Upper lobe of right lung (tissue), 1 donor: ENCODE measurements at places on chromosomes 4 and X. TPM values are rescaled to one million over a fixed set of nuclear protein-coding genes. Genes with fewer than 3 reads are reported as not detected.

Gene TRIM61
- 1.2 TPM for total RNA-seq

GRCh38 chrX:44474410-44474809 lies 68.2 kb downstream of the FUNDC1 start:
- no peak overlapping the region for H3K27ac ChIP-seq
- H3K4me3 ChIP-seq = no peak overlapping the region
- no peaks in the 10 kb centered on the region for H3K36me3 ChIP-seq
- no peak for DNase-seq

DNA sequence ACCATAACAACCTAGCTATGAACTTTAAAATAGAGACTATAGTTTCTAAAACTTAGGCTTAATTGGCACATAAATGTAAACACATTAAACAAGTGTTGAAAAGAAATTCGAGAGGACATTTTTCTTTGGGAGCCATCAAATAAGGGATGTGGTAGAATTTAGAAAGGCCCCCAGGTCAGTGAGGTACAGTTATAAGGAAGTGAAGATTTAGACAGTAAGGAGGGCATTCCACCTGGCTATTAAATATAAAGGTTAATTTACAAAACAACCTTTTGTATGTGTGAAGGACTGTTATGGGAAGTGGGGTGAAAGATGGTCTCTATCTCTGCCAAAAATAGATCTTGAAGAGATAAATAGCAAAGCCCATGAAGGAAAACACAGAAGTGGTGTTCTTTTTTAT lies 83.9 kb downstream of the AFF1 start:
- no peaks in the 10 kb centered on the region for H3K27me3 ChIP-seq
- H3K36me3 ChIP-seq = no peaks in the 10 kb centered on the region
- DNase-seq = no peak
- no peak overlapping the region for H3K27ac ChIP-seq
- H3K4me1 ChIP-seq = peaks cover 64% of the 10 kb centered on the region

GRCh38 chr4:160370046-160370445 lies 1267.2 kb downstream of the RAPGEF2 start:
- H3K36me3 ChIP-seq = no peaks in the 10 kb centered on the region
- H3K4me3 ChIP-seq = no peak overlapping the region
- H3K27ac ChIP-seq = no peak overlapping the region

DNA sequence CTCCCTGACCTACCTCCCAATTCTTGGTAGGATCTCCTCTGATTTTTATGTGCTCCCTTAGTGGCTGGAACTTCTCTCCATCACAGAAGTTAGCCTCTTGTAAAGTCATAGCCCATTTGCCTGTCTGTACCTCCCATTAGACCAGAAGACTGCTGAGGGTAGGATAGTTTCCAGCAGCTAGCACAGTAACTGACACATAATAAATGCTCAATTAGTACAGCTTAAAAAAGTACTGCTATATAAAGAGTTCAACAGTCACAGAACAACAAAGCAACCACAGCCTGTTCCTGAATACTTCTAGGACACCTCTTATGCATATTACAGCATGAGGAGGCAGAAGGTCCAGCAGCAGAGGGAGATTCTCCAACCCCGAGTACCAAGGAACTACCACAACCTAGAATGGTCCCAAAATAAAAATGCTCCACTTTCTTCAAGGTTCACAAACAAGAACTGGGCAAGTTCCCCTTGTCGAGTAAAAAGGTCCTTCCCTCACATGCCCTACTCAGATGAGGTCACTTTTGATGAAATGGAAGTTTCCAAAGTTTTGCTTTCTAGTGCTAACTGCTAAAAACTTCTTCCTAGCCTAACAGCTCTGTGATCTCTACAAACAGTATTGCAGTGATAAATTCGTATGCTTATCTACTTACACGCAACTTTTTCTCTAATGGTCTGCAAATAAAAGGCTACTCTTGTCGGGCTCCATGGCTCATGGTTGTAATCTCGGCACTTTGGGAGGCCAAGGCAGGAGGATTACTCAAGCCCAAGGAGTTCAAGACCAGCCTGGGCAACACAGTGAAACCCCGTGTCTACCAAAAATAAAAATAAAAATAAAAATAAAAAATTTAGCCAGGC lies 12.8 kb downstream of the MECP2 start:
- no peaks in the 10 kb centered on the region for H3K36me3 ChIP-seq
- no peak for DNase-seq
- H3K27me3 ChIP-seq = no peaks in the 10 kb centered on the region
